Naive thymus-derived CD4-positive, alpha-beta T cell (primary cell): ENCODE measurements at places on chromosomes 4 and X. TPM values are rescaled to one million over a fixed set of nuclear protein-coding genes. Genes with fewer than 3 reads are reported as not detected.

- no peak for DNase-seq
Observed at GRCh38 chr4:144355811-144356757, 215.6 kb upstream of the GYPA start.

ESX1 gene
- total RNA-seq, result not detected

TDO2 gene
- not detected for total RNA-seq

- no peak for DNase-seq
Observed at GRCh38 chr4:110898290-110898689, 275.4 kb upstream of the PITX2 start.

- no peak for DNase-seq
Observed at GRCh38 chrX:81257817-81258216, 55.9 kb downstream of the SH3BGRL start.

GRCh38 chr4:187302457-187303150 lies 578.9 kb upstream of the FAT1 start:
- no peak for DNase-seq

CSN1S1 gene
- not detected in 2 replicates for total RNA-seq

GRCh38 chr4:153028535-153028934 lies 92.4 kb downstream of the FHDC1 start:
- no peak for DNase-seq

ZNF185 gene
- 3.2 TPM for total RNA-seq
